ENCODE measurements at places on chromosomes 13 and 19. TPM values are rescaled to one million over a fixed set of nuclear protein-coding genes. Genes with fewer than 3 reads are reported as not detected.

DNA sequence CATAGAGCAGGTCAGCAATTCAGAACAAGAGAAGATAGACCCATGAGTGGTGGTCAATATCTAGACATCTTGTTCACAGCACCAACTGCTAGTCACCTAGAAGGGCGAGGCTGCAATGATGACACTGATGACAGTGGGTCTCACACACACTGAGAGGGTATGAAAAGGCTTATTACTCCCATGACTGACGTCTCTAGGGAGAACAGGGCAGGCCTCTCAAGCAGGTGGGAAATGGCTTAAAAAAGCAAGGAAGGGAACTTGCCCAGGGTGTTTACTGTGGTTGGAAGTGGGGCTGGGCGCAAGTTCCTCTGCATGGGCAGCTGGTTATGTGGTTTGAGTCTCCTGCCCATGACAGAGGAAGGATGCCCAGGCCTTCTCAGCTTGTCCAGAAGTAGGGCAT, 33.8 kb downstream of the ZNF44 start:
- DNase-seq = no peak

DNA sequence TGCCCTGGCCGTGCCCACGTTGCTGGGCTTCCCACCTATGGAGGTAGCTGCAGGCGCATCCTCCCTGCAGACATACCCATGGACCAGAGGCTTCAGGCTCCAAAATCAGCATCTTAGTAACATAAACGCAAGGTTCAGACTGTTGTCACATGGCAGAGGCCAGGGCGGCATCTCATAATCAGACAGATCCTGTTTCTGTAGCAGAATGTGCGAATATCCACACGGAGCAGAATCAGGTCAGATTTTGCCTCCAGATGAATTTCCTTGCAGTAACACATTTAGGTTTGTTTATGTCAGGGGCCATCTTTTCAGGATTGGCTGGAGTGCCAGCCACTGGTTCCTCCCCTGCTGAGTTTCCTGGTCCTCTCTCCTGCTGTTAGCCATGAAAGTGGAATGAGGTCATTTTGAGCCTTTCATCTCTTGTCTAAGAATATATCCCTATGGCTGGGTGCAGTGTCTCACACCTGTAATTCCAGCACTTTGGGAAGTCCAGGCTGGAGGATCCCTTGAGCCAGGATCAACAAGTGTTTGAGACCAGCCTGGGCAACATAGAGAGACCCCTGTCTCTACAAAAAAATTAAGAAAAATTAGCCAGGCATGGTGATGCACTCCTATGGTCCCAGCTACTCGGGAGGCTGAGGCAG, 20.5 kb downstream of the SMARCA4 start:
- no peak for DNase-seq

GRCh38 chr13:36445278-36445677, 13.0 kb downstream of the CCNA1 start:
- no peak for DNase-seq

DNA sequence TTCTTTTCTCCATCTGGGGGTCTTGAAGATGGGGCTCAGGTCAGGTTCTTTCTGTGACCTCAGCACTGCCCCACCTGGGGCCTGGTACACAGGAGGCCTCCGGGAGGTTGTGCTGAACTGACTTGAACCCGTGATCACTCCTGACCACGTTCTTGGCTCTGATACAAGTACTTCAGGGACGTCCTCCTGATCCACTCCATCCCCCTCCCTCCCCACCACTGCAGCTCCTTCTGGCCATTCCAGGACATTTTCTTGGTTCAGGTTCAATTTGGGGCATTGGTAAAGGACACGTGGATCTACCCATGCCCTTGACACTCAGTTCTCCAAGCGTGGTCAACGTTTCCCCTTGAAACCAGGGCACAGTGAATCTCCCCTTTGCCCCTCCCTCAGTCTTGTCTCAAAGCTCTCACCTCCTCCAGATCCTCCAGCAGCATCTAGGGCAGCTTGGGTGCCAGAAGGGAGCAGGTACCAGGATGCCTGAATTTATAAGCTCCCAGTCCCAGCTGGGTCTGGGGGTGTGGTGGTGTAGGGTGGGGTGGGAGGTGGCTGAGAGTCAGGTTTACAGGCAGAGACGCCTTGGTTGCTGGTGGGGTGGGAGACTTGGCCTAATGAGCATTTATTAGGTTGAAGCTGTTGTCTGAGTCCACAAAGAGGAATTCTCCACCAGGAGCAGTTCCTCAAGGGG, at the start of gene KLK15:
Gene KLK15 (minus strand): TSS at position 458 of the 685 bp plus-strand sequence. CDS start 2,082 bp downstream, outside the sequence.
- no peak for DNase-seq

DNA sequence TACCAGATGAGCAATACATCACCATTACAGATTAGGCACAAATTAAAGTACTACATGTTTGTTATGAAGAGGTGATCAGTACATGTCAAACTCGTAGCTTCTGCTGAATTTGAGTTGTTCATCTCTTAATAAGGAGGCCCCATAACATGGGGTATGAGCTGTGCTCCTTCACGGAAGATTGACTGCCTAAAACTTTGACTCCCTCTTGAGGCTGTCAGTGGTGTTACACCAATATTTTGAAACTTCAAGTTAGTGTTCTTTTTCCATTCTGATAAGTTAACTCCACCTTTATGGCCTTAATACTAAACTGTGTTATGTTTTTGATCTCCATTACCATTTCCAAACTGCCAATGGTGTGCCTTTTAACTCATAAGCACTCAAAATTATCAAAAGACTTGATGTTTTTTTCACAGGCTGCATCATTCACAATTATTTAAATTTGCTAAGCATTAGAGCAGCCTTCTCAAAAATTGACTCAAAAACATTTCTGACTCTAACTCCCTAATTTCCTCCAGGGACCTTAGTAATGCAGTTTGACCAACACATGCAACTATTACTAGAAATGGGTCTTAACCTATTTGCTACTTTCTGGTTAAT, 1591.5 kb downstream of the PCDH9 start:
- no peak for DNase-seq

The SMIM24 gene
- 38.6 TPM for total RNA-seq

DNA sequence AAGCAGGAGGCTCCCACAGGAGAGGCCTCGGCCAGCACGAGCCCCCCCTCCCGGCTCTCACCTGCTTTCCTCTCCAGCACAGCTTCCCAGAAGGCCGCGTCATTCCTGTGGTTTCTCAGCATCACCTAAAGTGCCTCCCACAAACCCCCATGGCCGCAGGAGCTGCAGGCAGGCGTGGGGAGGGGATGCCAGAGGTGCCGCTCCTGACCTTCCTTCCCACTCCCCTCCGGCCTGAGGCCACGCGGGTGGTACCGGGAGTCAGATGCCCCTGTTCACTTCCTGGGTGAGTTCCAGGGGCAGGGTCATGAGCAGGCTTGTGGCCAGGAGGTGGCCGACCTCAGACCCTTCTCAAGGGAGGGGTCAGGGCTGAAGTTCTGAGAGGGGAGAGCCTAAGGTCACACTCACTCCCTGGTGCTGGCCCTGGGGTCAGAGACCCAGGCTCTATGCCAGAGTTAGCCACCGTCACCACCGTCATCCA, 14.4 kb upstream of the NPAS1 start:
- no peak for DNase-seq

All from thymus (tissue), 14 donors.